Activated T-helper 9 cell treated with anti-CD3 and anti-CD28 coated beads, Interleukin-2, amount 50 U/mL, for 16 hours (primary cell): ENCODE measurements at places on chromosomes 1 and 21.
A peak's percentile ranks its signal among the peaks of the same experiment; 100 is the strongest.

DNA sequence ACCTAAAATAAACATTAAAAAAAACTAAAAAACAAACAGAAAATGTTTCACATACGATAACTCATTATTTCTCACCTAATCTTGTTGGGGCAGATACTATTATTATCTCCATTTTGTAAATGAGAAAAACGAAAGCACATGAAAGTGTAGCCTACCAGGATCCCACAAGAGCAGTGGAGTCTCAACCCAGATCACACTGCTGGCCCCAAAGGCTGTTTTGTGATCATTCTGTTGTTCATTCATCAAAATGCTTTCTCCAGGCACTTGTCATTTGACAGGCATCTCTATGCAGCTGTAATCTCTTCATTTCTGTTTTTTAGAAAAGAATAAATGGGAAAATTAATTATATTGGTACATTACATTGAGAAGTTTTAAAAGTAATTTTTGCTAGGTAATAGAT is 67.5 kb downstream of the AK5 start:
- no peak for DNase-seq

DNA sequence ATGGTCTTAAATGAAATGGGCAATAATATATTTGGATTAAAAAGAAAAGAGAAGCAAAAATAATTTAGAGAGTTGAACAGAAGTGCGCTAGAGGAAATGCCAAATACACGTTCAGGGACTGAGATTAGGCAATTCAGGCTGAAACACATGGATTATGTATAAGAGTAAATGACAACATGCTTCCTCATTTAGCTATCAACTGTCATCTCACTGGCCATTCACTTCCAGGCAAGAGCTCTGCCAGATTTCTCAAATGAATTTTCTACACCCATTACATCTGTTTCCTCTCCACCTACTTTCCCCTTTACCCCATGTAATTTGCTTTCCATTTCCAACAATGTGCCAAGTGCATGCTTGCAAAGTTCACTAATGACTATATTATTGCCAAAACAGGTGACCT is 582.4 kb downstream of the LTN1 start:
- DNase-seq: no peak

GRCh38 chr1:47780469-47780995 is 216.7 kb downstream of the TRABD2B start:
- no peak for DNase-seq

GRCh38 chr21:39788383-39788782 is 43.4 kb downstream of the IGSF5 start:
- no peak for DNase-seq

GRCh38 chr1:214700437-214700836 is 97.4 kb downstream of the CENPF start:
- DNase-seq: no peak

- DNase-seq: no peak
Observed at GRCh38 chr1:115429241-115429640, 91.2 kb upstream of the NGF start.

DNA sequence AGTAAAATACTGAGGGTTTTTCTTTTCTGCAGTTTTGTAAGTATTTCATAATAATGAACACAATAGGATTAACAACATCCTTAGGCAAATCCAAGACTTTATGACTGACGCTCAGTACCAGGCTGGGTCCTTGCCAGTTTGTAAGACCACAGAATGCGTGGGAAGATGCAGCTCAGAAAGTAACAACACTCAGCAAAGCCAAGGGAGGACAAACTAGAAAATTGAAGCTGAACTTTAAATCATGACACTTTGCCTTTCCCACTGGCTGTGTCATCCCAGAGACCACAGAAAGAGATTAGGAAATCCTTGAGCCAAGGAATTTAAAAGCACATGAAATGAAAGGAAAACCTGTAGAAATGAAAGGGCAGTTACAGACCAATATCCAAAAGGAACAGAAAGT is 426.3 kb upstream of the CHRM3 start:
- no peak for DNase-seq

DNA sequence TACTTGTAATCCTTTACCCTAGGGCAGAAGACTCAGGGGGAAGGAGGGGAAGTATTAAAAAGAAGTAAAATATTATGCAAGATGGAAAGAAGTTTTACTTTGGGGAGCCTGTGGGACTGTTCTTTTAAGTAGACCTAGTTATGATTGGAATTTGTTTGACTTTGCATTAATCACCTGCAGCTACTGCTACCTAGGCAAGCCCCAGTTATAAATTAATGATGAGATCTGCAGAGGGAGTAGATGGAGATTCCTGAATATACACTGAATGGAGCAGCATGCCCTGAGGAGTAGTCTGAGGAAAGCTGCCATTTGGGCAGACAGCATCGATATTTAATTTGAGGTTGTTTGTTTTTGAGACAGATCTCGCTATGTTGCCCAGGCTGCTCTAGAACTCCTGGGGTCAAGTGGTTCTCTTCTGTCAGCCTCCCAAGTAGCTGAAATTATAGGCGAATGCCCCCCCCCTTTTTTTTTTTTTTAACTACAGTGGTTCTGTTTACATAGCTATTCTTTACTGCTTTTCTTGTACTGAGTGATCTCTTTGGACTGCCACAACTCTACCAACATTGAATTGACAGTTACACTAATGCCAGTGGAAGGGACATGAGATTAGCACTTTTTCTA is 81.4 kb upstream of the SERTAD4 start:
- no peak for DNase-seq

DNA sequence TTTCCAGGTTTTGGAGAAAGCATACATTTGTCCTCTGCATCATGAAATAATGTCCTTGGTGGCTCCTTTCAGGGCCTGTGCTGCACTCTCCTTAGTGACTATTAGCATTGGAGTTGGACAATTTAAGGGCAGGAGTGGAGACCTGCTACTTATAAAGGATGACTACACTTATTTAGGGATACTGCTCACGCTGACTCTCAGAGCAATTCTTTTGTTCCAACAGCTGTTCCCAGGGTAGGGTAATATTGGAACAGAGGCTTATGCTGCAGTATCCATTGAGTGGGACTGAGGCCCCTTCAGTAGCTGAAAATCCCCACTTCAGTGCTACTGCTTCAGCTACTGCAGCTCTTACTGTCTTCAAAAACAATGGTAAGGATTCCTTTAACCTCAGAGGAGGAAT is 84.6 kb downstream of the GPR88 start:
- DNase-seq: no peak

DNA sequence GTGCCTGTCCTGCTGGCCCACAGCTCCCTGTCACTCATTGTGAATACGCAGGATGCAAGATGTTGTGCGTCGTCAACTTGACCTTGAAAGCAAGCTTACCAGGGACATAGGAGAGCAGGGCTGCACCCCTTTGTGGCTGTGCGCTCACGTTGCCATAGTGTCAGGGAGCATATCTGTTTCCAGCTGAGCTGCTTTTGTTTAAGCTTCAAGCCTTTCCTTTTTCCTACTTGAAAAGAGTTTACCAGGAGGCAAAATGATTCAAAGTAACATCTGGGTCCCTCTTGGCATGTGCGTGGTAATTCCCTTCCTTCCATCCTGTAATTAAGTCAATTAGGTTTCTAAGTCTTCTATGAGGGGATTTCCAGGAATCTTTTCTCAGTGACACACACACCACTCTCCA is 537.1 kb downstream of the AJAP1 start:
- DNase-seq: no peak

GRCh38 chr21:42993051-42993712 is 18.8 kb downstream of the PKNOX1 start:
- DNase-seq: no peak

GRCh38 chr1:20183035-20183434 is 2.9 kb upstream of the UBXN10 start:
- DNase-seq: no peak

- DNase-seq: no peak
Observed at GRCh38 chr1:12150456-12151200, 16.2 kb upstream of the TNFRSF1B start.

DNA sequence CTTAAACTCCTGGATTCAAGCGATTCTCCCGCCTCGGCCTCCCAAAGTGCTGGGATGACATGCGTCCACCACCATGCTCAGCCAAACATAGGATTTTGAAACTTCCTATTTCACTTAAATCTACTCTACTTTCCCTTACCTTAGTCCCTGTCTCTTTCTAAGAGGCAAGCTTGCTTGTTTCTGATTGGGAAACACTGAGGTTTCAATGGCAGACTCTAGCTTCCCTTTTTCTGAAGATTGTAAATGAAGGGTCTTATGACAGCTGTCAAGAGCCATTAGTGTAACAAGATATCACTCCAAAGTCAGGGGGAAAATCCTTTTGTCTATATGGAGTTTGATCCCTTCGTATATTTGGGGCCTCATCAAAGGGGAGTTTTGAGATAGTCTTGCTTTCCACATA is 23.5 kb upstream of the LMO4 start:
- DNase-seq: no peak

DNA sequence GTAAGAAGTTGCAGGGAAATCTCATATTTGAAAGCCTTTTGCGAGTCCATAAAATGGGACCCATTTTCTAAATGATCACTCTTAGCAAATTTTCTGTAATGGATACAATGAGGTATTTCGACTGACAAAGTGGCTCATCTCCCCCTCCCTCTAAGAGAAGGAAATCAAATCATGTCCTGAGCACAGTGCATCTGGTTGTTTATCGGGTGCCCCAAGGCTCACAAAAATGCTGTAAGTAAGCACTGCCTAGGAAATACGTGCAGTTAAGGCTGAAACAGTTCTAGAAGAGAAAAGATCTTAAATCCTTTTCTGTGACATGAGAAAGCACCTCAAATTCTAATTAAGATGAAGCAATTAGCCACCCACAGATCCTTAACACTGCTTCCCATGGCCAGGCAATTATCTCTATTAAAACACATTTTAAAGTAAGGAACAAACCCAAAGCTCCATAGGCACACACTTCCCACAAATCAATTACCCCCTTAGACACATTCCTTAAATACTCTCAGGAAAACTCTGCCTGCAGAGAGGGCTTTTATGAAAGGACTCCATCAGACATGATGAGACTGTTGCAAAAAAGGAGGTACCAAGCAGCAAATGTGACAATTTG is 216.3 kb downstream of the KCNH1 start:
- DNase-seq: no peak

GRCh38 chr1:213600879-213601278 is 386.9 kb upstream of the PROX1 start:
- no peak for DNase-seq

DNA sequence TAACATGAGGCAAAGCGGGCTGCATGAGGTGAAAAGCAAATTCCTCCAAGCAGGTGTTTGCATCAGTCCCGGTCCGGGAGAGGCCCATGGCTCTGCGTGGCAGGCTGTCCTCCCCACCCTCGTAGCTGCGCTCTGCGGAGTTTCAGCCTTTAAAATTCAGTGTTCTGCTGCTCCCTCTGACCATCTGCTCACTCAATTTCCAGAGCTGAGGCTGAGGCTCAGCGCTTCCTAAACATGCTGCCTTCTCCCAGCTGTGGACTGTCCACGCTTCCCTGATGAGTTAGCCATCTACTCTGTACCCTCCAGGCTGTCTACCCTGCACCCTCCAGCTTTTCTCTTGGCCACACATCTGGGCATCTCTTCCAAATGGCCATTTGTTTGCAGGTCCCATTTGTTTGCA is 87.7 kb downstream of the KCNJ6 start:
- DNase-seq: no peak

GRCh38 chr1:65827346-65827745 is 34.7 kb downstream of the PDE4B start:
- DNase-seq: no peak

- no peak for DNase-seq
Observed at GRCh38 chr21:33849834-33850233, 65.8 kb downstream of the ATP5PO start.

- no peak for DNase-seq
Observed at GRCh38 chr1:67256291-67257172, 51.1 kb upstream of the IL12RB2 start.

- DNase-seq: no peak
Observed at GRCh38 chr1:235266325-235266724, 61.7 kb downstream of the ARID4B start.

GRCh38 chr1:30305061-30305460 is 418.3 kb downstream of the MATN1 start:
- DNase-seq: no peak

GRCh38 chr1:1938613-1939295 is 19.7 kb upstream of the TMEM52 start:
- no peak for DNase-seq

- DNase-seq: no peak
Observed at GRCh38 chr1:157952601-157953000, 40.8 kb upstream of the KIRREL1 start.

DNA sequence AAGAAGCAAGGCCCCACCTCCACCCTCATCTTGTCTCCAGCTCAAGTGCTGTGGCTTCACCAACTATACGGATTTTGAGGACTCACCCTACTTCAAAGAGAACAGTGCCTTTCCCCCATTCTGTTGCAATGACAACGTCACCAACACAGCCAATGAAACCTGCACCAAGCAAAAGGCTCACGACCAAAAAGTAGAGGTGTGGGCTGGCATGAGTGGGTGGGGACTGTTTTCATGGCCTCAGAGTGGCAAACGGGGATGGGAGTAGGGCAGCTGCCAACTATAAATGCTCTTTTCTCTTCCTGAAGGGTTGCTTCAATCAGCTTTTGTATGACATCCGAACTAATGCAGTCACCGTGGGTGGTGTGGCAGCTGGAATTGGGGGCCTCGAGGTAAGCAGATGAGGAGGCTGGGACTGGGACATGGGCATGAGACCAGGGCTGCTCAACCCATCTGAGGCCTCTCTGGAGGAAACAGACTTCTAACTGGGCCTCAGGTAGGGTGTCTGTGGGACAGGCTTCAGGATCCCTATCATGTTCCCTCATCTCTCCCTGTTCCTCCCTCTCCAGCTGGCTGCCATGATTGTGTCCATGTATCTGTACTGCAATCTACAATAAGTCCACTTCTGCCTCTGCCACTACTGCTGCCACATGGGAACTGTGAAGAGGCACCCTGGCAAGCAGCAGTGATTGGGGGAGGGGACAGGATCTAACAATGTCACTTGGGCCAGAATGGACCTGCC is 8.8 kb upstream of the P3R3URF start:
- DNase-seq: peak; percentile 34

DNA sequence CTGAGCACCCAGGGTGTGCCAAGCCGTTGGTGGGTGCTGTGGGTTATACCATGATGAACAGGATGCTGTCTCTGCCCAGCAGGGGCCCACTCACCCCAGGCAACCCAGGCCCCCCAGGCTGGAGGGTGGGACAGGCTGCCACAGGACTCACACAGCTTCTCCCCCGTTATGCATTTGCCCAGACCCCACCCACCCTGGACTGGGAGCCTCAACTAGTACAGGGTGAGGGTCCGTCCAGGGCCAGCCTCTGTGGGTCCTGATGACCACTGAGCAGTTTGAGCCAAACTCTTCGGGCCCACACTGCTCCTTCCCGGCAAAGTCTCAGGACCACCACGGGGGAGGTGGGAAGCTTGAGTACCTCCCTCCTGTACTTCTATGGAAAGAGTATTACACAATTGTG is 3.8 kb upstream of the PRELP start:
- DNase-seq: no peak

GRCh38 chr1:225987491-225988316 is 11.4 kb downstream of the SDE2 start:
- DNase-seq: no peak

DNA sequence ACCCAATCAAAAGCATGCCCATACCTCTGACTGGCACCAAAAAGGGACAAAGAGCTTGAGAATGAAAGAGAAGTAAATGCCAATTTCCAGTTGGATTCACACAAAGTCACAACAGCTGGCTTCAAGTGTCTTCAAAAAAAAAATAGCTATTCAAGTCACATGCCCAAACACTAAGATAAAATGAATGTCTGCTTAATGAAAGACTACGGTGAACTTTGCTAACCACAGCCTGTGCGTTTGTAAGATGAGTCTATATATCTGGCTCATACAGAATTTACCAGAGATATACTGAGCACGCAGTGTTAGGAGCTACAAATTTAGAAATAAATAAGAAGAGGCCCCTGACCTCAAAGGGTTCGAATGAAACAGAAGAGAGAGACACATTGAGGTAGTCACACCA is 73.2 kb downstream of the DAB1 start:
- no peak for DNase-seq

- DNase-seq: peak; percentile 79
Observed at GRCh38 chr1:145823565-145824498, at the start of the genes POLR3C and RNF115. Gene POLR3C, plus strand, starts transcription at chr1:145824200. Its CDS starts 1,577 bp downstream, at chr1:145825777. Gene RNF115, minus strand, starts transcription at chr1:145824095. Its CDS starts 222 bp downstream, at chr1:145823873.
